IMR-90 (cell line): ENCODE measurements at places on chromosomes 3 and 15. TPM values are rescaled to one million over a fixed set of nuclear protein-coding genes. Genes with fewer than 3 reads are reported as not detected.

The ACVR2B gene
- total RNA-seq = 1.3 and 1.4 TPM in 2 replicates

The REC114 gene
- total RNA-seq = not detected in 2 replicates

The MEIS2 gene
- total RNA-seq = 50.3 and 71.3 TPM in 2 replicates

The NOX5 gene
- under 0.01 TPM in 1 of 2 replicates, not detected in the other for total RNA-seq

The ADGRG7 gene
- total RNA-seq = not detected in 2 replicates

The ANKDD1A gene
- total RNA-seq = 2.8 and 3.6 TPM in 2 replicates

The CCK gene
- not detected in 2 replicates for total RNA-seq

The CHRNB4 gene
- total RNA-seq = not detected in 2 replicates

The NME9 gene
- not detected in 2 replicates for total RNA-seq

The TEX55 gene
- total RNA-seq = not detected in 2 replicates

The DAZL gene
- total RNA-seq = not detected in 2 replicates

The GUCA1C gene
- not detected in 2 replicates for total RNA-seq

The SMCO1 gene
- total RNA-seq = not detected in 2 replicates

GRCh38 chr15:100959066-100960050, 40.2 kb downstream of the LRRK1 start:
- no peak overlapping the region for H3K4me3 ChIP-seq
- peak overlapping the region; percentile 6; the same call in 1 of the 2 replicates for H3K27ac ChIP-seq
- no peaks in the 10 kb centered on the region for H3K36me3 ChIP-seq
- H3K4me1 ChIP-seq = peaks cover 16% of the 10 kb centered on the region
- no peaks in the 10 kb centered on the region for H3K27me3 ChIP-seq
- DNase-seq = no peak

DNA sequence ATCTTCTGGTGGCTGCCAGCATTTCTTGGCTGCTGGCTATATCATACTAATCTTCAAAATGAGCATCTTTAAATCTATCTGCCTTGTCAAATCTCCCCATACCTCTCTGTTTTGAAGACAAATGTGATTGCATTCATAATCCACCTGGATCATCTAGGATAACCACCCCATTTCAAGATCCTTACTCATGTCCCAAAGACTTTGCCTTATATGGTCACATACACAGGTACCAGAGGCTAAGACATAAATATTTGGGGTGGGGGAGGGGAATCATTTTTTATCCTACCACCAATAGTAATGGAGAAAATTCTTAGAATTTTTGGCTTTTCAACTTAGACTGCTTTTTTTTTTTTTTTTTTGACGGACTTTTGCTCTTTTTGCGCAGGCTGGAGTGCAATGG, 970.8 kb downstream of the PLOD2 start:
- H3K4me1 ChIP-seq = no peaks in the 10 kb centered on the region
- no peak overlapping the region for H3K27ac ChIP-seq
- H3K4me3 ChIP-seq = no peak overlapping the region
- DNase-seq = no peak
- no peaks in the 10 kb centered on the region for H3K27me3 ChIP-seq

- no peak overlapping the region for H3K27ac ChIP-seq
- H3K36me3 ChIP-seq = no peaks in the 10 kb centered on the region
- no peaks in the 10 kb centered on the region for H3K27me3 ChIP-seq
- DNase-seq = no peak
- H3K4me3 ChIP-seq = no peak overlapping the region
These were observed 207.0 kb downstream of the FOXP1 start for GRCh38 chr3:71376503-71376902.

DNA sequence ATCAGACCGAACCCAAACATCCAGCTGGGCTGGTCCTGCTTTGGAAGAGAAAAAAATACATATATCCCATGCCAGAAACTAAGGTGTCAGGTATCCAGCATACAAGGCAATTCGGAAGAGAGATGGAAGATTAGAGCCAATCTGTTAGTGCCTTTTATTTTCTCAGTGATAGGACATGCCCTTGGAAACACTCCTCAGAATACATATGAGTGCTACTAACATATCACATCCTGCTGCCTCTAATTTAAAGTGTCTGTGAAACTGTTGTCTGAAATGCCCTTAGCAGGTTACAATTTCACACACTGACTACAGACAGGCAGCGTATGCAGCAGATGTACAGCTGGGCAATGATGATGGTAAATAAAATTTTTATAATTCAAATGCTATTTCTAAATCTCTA, 78.9 kb downstream of the RBPMS2 start:
- no peak for DNase-seq
- H3K36me3 ChIP-seq = peaks cover 14% of the 10 kb centered on the region
- H3K4me1 ChIP-seq = peaks cover 30% of the 10 kb centered on the region
- no peaks in the 10 kb centered on the region for H3K27me3 ChIP-seq

- no peak for DNase-seq
- H3K27ac ChIP-seq = no peak overlapping the region
- no peaks in the 10 kb centered on the region for H3K36me3 ChIP-seq
- no peaks in the 10 kb centered on the region for H3K4me1 ChIP-seq
These were observed 18.5 kb upstream of the SENP5 start for GRCh38 chr3:196849180-196849741.

- no peak for DNase-seq
- H3K4me1 ChIP-seq = peaks cover 3% of the 10 kb centered on the region; the same call in 1 of the 2 replicates
- H3K4me3 ChIP-seq = no peak overlapping the region
- H3K36me3 ChIP-seq = peaks cover 3% of the 10 kb centered on the region; the same call in 1 of the 2 replicates
These were observed 61.2 kb downstream of the PLD1 start for GRCh38 chr3:171749124-171749523.

DNA sequence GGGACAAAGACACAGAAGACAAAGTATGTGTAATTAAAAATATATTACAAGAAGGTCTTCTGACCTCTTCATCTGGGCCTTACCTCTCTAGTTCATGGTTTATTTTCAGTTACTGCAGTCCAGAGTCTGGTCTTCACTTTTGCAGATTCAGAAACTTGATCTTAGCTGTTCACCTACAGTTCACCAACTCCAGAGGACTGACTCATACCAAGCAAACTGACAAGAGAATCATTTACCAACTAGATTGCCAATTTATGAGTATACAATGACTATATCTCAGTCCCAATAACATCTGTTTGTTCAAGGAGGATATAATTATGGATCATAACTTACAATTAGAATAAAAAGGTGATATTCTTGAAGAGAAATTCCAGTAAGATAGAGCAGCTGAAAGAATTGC, 9.0 kb downstream of the P2RY1 start:
- no peaks in the 10 kb centered on the region for H3K27me3 ChIP-seq
- no peak overlapping the region for H3K4me3 ChIP-seq
- DNase-seq = no peak
- no peaks in the 10 kb centered on the region for H3K4me1 ChIP-seq
- H3K36me3 ChIP-seq = no peaks in the 10 kb centered on the region
- no peak overlapping the region for H3K27ac ChIP-seq

DNA sequence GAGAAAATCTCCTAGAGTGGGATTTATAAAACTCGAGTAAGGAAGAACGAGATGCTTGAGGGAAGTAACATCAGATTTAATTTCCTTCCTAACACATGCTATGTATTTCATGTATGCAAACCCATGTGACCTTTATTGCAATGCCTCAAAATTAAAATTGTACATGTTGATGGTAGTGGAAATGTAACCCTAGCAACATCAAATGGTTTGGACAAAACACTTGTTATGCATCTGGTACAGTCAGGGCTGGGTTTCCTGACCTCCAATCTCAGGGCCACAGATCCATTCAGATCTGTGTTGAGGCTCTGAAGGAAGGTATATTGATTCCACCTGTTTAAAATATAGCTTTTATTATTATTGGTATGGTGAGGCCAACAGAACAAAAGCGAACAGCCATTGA, 246.0 kb downstream of the WNT5A start:
- H3K4me1 ChIP-seq = peaks cover 5% of the 10 kb centered on the region; the same call in 1 of the 2 replicates
- no peak overlapping the region for H3K4me3 ChIP-seq
- no peaks in the 10 kb centered on the region for H3K27me3 ChIP-seq
- no peak for DNase-seq
- no peaks in the 10 kb centered on the region for H3K36me3 ChIP-seq

GRCh38 chr3:51099794-51100535, 285.1 kb upstream of the MANF start:
- DNase-seq = peak; percentile 47
- H3K4me1 ChIP-seq = no peaks in the 10 kb centered on the region
- no peak overlapping the region for H3K27ac ChIP-seq
- H3K4me3 ChIP-seq = no peak overlapping the region
- H3K36me3 ChIP-seq = no peaks in the 10 kb centered on the region
- H3K27me3 ChIP-seq = no peaks in the 10 kb centered on the region

GRCh38 chr15:62549345-62549970, 384.4 kb upstream of the C2CD4B start:
- no peaks in the 10 kb centered on the region for H3K36me3 ChIP-seq
- no peaks in the 10 kb centered on the region for H3K27me3 ChIP-seq
- peaks cover 10% of the 10 kb centered on the region; the same call in 1 of the 2 replicates for H3K4me1 ChIP-seq
- DNase-seq = peak; percentile 33
- H3K27ac ChIP-seq = no peak overlapping the region; the same call in 1 of the 2 replicates

GRCh38 chr3:143099690-143100089, 19.9 kb upstream of the CHST2 start:
- H3K27me3 ChIP-seq = peaks cover 17% of the 10 kb centered on the region
- H3K4me3 ChIP-seq = no peak overlapping the region
- no peaks in the 10 kb centered on the region for H3K4me1 ChIP-seq
- H3K27ac ChIP-seq = no peak overlapping the region
- H3K36me3 ChIP-seq = no peaks in the 10 kb centered on the region

- no peaks in the 10 kb centered on the region; the same call in 1 of the 2 replicates for H3K27me3 ChIP-seq
- H3K27ac ChIP-seq = no peak overlapping the region
- no peak overlapping the region for H3K4me3 ChIP-seq
- H3K36me3 ChIP-seq = no peaks in the 10 kb centered on the region
- peaks cover 2% of the 10 kb centered on the region for H3K4me1 ChIP-seq
These were observed 115.2 kb upstream of the TMCO5A start for GRCh38 chr15:37819191-37819590.

DNA sequence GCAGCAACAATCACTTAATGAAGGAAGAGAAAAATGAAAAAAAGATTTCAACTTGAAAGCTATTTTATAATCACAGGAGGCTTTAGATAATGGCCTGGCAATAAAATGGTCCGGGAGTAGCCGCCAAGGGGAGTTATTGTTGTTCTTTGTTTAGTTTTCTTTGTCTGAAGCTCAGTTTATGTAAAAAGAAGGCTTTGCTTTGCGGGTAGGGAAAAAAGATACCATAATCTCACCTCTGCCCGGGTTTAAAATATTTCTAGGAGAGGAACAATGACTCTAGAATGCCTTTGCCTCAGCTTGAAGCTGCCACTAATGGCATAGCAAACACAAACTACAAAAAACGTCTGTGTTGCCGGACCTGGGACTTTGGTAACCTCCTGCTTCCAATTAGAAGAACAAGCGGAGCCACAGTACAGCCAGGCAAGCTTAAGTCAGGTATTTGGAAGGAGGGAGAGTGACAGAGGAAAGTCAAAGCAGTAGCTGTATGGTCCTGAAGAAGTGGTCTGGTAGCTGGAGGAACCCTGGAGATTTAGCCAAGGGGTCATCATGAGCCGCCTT, 764.5 kb downstream of the TUSC7 start:
- no peak overlapping the region for H3K27ac ChIP-seq
- H3K27me3 ChIP-seq = no peaks in the 10 kb centered on the region

DNA sequence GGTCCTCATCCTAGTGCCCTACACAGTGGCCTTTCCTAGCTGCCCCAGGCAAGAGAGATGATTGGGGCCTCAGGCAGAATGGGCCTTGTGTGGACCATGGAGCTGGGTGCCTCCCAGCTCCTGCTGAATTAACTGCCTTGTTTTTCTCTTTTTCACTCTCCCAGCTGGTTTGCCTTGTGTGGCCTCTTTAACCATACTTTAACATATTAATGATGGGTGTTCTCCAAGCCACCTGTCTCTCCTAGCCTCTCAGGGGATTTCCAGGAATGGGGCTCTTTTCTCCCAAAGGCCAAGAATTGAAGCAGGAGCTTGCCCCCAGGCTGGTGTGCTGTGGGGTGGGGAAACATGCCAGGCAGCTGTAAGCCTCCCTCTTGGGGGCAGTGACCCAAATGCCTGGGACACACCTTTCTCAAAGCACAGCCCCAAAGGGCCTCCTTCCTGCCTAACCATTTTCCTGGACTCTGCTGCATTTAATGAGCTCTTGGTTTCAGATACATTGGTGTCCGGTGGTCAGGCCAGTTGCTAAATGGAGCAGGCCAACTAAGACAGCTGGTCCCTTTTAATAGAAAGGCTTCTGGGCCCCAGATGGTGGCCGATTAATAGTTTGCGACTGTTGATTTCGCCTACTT, 5.6 kb downstream of the ALPK3 start:
- no peak overlapping the region for H3K27ac ChIP-seq
- no peak for DNase-seq
- no peaks in the 10 kb centered on the region for H3K4me1 ChIP-seq
- H3K4me3 ChIP-seq = no peak overlapping the region
- peaks cover 24% of the 10 kb centered on the region for H3K27me3 ChIP-seq

DNA sequence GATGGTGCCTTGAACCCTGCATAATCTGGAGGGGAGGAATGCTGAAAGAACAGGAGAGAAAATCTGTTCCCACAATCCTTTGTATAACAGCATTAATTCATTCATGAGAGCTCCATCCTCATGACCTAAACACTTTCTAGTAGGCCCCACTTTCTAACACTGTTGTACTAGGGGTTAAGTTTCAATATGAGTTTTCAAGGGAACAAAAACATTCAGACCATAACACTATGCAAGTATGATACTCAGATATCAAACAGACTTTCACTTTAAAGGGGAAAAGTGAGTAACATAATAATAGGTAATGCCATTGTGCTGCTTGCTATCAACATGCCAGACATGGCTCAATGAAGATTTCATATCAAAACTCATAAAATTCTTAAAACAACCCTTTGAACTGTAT, 32.4 kb upstream of the PLSCR2 start:
- no peak overlapping the region for H3K4me3 ChIP-seq
- H3K27ac ChIP-seq = no peak overlapping the region
- H3K27me3 ChIP-seq = no peaks in the 10 kb centered on the region

GRCh38 chr3:150998996-150999395, 26.5 kb upstream of the CLRN1 start:
- no peaks in the 10 kb centered on the region for H3K36me3 ChIP-seq
- DNase-seq = no peak
- H3K27me3 ChIP-seq = peaks cover 8% of the 10 kb centered on the region
- peaks cover 4% of the 10 kb centered on the region for H3K4me1 ChIP-seq
- no peak overlapping the region for H3K4me3 ChIP-seq

- peak within 1 kb of the TSS; percentile 48 for H3K27ac ChIP-seq
- H3K36me3 ChIP-seq = peaks cover 22% of the 10 kb centered on the region
- H3K27me3 ChIP-seq = no peaks in the 10 kb centered on the region
- DNase-seq = peak; percentile 31
- H3K4me1 ChIP-seq = peaks cover 22% of the 10 kb centered on the region
These were observed at the start of gene PPM1M for GRCh38 chr3:52245322-52246263. PPM1M (plus strand) TSS chr3:52245759; CDS start chr3:52245825, 66 bp downstream.

DNA sequence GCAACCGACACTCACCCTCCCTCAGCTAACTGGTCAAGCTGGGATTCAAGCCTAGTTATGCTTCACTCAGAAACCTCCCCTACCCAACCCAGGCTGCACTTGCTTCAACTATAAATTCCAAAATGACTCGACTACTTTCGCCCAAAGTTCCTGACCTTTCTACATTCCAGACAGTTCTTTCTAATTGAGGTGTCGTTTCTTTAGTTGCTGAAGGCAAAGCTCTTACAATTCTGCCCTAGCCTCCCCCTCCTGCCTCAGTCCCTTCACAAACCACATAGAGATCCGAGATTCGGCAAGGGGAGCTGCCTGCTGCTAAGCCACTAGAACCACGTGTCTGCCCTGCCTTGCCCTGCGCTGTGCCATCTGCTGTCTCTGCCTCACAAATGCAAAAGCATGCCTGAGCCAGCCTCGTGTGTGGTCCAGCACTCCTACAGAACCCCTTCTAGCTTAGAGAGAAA, 74.7 kb upstream of the SH3GL3 start:
- H3K27ac ChIP-seq = no peak overlapping the region
- no peaks in the 10 kb centered on the region for H3K36me3 ChIP-seq
- no peak overlapping the region for H3K4me3 ChIP-seq
- H3K27me3 ChIP-seq = peaks cover 15% of the 10 kb centered on the region

GRCh38 chr3:50254577-50255250, 14.2 kb upstream of the SEMA3B start:
- H3K4me3 ChIP-seq = no peak overlapping the region
- peaks cover 21% of the 10 kb centered on the region for H3K4me1 ChIP-seq
- no peaks in the 10 kb centered on the region for H3K27me3 ChIP-seq
- H3K27ac ChIP-seq = no peak overlapping the region
- no peak for DNase-seq
